ENCODE measurements at places on chromosomes 1 and 21. TPM values are rescaled to one million over a fixed set of nuclear protein-coding genes. Genes with fewer than 3 reads are reported as not detected.

VAMP3 gene
- total RNA-seq = 65.9 TPM

L1TD1 gene
- not detected for total RNA-seq

NPR1 gene
- not detected for total RNA-seq

AK5 gene
- total RNA-seq = not detected

MAP1LC3C gene
- total RNA-seq = not detected

WNT3A gene
- total RNA-seq = not detected

LUZP1 gene
- total RNA-seq = 17.4 TPM

CD1E gene
- total RNA-seq = not detected

LRRC38 gene
- not detected for total RNA-seq

KIF26B gene
- 0.86 TPM for total RNA-seq

PLA2G4A gene
- 29.8 TPM for total RNA-seq

FAM72C gene
- total RNA-seq = 8.4 TPM

OR2T35 gene
- not detected for total RNA-seq

All from Calu3 (cell line).